HCT116 (cell line): ENCODE measurements at places on chromosomes 3 and 15. TPM values are rescaled to one million over a fixed set of nuclear protein-coding genes. Genes with fewer than 3 reads are reported as not detected.

- H3K27ac ChIP-seq: no peak overlapping the region
- no peak for DNase-seq
- H3K36me3 ChIP-seq: no peaks in the 10 kb centered on the region
- H3K4me1 ChIP-seq: peaks cover 10% of the 10 kb centered on the region
Measured at GRCh38 chr3:129608087-129608935, 1.8 kb upstream of the PLXND1 start.

CAND2 gene
- not detected for total RNA-seq

- no peak for DNase-seq
- no peak overlapping the region for H3K4me3 ChIP-seq
- H3K27ac ChIP-seq: no peak overlapping the region
- H3K4me1 ChIP-seq: no peaks in the 10 kb centered on the region
- peaks cover 5% of the 10 kb centered on the region; the same call in 1 of the 2 replicates for H3K27me3 ChIP-seq
Measured at GRCh38 chr3:46484911-46485778, 12.6 kb upstream of the RTP3 start.

DNA sequence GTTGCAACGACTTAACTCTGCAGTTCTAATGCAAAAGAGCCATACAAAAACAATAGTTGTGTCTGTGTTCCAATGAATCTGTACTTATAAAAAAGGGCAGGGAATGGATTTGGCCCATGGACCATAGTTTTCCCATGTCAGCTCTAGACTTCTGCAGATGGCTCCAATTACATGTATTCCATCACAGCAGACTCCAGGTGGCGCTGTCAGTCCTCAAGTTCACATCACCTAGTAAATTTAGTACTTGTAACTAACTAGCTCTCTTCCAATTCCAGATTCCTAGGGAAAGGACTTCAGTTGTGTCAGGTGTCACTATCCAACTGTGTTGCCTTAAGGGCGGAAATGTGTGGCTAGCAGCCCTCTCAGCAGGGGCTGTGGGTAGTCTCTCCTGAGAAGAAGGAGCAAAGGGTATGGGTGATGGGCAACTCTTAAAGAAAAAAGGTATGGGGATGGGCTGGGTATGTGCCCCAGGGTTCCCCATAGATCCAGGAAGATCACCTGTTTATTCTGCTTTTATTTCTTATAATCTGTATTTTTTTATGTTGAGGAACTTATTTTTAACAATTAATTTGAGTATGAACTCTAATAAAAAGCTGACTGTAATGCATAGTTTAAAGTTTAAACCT, 36.2 kb downstream of the BBS4 start:
- H3K27me3 ChIP-seq: no peaks in the 10 kb centered on the region
- H3K4me1 ChIP-seq: no peaks in the 10 kb centered on the region
- H3K36me3 ChIP-seq: no peaks in the 10 kb centered on the region
- no peak overlapping the region for H3K27ac ChIP-seq

NEK4 gene
- 36.2 TPM for total RNA-seq

- H3K4me1 ChIP-seq: peaks cover 68% of the 10 kb centered on the region
- H3K36me3 ChIP-seq: no peaks in the 10 kb centered on the region
- peak overlapping the region; percentile 25; the same call in 1 of the 2 replicates for H3K27ac ChIP-seq
- no peak for DNase-seq
Measured at GRCh38 chr3:57971975-57972374, 36.2 kb upstream of the FLNB start.

GRCh38 chr3:190265796-190266195, 56.5 kb downstream of the CLDN1 start:
- peak; percentile 34 for DNase-seq
- H3K4me1 ChIP-seq: no peaks in the 10 kb centered on the region
- H3K27ac ChIP-seq: no peak overlapping the region
